Activated CD8-positive, alpha-beta memory T cell treated with anti-CD3 and anti-CD28 coated beads, Interleukin-2, amount 50 U/mL, for 48 hours (primary cell): ENCODE measurements at places on chromosomes 6 and 20.

GRCh38 chr6:80402266-80402665 lies 295.8 kb downstream of the BCKDHB start:
- DNase-seq = no peak

DNA sequence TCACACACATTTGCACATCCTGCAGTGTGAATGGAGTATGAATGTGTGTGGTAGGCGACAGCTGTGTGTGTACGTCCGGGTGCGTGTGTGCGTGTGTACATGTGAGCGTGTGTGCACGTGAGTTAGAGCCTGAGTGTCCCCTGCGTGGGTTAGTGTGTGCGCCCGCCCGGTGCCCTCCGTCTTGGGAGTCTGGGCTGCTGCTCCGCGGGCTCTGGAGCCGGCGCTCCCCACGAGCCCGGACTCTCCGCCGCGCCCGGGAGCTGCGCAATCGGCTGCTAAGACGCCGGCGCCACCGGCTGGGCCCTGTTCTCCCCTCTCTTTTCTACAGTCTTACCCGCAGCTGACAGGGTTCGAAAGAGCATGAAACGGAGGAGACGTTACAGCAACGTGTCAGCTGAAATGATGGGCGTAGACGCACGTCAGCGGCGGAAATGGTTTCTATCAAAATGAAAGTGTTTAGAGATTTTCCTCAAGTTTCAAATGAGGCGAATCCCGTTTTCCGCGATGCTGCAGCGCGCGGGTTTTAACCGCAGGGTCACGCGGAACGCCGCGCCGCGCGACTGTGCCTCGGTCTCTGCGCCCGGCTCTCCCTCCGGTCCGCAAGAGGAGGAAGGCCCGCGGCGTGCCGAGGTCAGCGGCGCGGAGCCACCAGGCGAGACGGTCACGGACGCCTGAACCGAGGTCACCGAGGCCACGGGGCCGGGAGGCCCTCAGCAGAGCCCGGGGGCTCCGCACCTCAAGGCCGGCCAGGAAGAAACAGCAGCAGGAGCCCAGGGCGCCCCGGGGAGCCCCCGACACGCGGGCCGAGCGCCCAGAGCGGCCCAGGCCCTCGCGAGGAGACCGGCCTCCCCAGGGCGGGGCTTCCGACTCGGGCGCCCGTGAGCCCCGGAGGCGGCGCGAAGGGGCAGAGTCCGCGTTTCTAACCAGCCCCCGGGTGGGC lies 95.3 kb upstream of the BHLHE23 start:
- DNase-seq = peak; percentile 78

DNA sequence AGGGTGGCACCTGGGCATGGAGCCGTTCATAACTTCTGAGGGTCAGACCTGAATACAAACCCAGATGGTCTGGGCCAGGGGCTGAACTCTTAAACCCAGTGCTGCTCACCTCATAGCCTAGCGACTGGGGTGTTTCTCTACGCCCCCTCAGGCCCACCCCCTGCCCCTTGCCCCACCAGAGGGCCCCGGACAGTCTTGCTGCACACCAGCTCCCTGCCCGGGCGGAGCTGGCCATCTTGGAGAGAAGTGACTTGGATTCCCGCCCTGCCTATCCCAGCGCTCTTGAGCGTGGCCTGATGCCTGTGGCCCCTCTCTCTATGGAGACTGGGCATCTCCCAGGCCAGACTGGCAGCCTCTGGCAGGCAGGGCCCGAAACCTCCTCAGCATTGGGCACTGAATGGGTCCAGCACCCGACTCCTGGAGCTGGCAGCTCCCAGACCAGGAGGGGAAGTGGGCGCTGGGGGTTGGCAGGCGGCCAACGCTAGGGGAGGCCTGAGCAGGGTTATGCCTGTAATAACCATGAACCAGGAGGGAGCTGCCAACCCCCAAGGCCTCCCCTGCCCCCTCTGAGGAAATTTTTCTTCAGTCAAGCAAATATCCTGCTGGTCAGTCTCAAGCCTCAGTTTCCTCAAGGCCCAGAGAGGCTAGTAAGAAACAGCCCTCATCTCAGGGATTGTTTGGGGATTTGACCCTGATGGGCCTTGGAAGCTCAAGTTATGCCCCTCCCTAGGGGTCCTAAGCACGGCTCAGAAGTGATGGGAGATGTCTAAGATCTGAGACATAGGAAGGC lies 169.5 kb downstream of the VEGFA start:
- peak; percentile 32 for DNase-seq

- no peak for DNase-seq
Observed at GRCh38 chr6:18206591-18206990, 51.4 kb downstream of the KDM1B start.

DNA sequence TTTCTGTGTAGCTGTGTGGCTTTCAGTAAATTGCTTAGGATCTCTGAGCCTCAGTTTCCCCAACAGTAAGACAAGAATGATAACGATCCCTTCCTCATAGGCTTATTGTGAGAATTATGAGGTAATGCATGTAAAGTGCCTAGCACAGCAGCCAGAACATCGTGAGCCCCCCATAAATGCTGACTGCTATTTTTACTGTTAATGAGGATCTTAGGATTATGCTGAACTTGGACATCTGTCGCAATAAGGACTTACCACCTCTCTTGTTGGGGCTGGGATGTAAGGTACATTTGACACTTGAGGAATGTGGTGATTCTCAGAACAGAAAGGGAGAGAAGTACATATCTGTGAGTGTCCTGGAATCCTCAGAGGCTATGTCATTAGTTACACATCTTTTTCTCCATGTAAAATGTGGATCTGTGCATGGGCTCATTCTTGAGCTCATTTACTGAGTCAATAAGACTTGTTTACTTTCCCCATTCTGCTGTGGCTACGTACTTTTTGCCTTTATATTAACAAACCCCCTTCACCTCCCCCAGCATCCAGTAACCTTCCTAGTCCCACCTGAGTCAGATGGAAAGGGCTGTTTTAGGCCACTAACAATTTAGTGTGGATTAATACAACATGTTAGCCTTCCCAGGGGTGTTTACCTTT lies 64.4 kb upstream of the PLEKHG1 start:
- no peak for DNase-seq
